Cortex of kidney (tissue), 1 donor: ENCODE measurements at places on chromosomes 11 and 22.

GRCh38 chr22:31588970-31589675 lies 72.9 kb downstream of the PISD start:
- DNase-seq, result no peak

- no peak for DNase-seq
Observed at GRCh38 chr11:93199616-93200015, 1.8 kb upstream of the SLC36A4 start.

DNA sequence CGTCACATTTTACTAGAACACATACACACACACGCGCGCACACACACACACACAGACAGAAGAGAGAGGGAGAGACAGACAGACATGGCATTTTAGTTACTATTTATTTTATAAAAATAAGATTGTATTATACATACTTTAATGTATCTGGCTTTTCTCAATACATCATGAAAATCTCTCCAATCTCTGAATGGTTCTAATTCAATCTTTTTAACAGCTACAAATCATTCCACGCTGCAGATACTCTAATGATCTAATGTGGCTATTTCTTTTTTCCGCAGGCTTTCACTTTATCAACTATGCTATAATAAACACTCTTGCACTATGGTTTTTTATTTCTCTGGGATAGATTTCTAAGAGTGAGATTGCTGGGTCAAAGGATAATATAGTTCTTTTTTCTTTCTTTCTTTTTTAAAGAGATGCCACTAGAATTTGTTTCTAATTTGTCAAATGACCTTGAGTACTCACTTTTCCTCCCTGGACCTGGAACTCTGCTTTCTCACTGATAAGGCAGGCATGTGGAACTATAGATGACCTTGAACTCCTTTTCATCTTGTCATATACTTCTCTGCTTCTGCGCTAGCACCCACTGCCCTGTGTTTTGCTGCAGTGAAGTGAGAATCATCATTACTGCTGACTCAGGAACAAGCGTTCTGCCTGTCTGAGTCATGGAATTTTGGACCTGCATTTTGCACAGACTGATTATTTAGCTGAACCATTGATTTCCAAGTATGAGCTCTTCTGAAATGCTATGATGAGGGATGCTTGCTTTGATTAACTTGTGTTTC lies 4.9 kb upstream of the SLC6A5 start:
- DNase-seq, result no peak

GRCh38 chr11:3178349-3178748 lies 13.2 kb upstream of the OSBPL5 start:
- no peak for DNase-seq

DNA sequence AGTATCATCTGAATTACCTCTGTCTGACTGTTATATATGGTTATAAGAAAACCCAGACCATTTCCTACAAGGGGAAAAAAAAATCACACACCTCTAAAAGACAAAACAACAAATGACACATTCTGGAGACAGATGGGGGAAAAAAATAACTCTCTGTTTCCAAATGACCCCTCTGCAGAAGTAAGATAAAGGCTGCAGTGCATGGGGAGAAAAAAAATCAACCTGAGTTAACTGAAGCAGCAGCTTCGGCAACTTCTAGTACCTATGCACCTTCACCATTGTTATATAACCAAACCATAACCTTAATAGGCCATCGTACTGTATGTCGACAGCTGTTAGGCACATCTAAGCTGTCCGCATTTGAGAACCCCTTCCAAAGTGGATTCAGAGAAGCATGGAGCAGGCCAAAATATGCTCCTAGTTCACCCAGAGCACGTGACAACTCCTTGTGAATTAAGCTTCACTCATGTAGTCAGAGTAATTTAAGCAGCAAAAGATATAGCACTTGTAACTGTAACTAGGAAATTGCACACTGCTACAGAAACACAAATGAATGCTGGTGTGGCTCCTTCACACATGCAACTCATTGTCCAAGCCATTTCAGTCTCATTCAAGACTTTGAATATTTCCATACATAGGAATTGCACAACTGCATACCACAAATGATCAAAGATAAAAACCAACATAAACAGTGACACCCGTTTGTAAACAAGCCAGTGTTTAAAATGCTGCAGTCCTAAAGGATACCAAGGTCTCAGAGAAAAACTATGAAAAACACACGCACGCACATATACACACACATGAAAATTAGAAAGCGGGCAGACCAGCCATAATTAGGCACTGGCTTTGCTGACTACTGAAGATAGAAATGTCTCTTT lies 2.7 kb downstream of the SIK3 start:
- DNase-seq, result no peak

DNA sequence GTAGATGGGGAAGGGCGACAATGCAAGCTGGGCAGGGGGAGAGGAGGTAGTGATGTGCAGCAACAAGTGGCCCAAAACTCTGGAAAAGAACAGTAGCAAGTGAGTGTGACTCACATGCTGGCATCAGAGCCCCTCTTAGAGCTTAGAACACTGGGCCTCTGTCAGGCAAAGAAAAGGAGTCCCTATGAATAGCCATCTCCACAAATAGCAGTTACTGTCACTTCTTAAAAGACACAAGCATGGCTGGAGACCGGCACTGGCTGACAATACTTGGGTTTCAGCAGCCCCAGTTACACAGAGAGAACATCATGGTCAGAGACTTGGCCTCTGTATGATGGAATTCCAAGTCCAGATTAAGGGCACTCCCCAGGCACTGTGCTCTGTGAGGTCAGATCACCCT lies 58.2 kb downstream of the PRCP start:
- no peak for DNase-seq

- no peak for DNase-seq
Observed at GRCh38 chr11:126702165-126702720, 298.3 kb downstream of the KIRREL3 start.

DNA sequence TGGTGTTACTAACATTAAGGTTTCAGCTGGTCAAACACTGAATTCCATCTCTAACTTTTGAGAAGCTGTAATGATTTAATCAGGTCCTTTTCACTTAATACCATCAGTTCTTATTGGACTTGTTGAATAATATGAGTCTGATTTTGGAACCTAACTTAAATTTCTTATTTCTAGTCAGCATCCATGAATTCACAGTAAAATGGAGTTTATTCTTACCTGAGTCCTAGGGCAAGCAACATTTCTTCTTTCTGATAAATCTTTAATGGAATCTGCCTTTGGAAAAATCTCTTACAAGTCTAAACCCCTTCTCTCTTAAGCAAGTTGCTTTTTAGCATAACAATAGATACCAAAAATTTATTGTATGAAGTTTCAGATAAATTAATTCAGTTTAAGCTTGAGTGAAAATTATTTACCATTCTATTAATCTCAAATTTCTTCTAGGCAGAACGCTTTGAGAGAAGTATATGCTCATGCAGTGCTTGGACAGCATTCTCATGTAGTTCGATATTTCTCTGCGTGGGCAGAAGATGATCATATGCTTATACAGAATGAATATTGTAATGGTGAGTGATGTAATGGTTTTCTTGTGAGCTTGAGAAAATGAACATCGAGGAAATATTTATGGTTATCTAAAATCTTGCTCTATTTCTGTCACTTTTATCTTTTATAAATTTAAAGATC lies 3.4 kb downstream of the WEE1 start:
- no peak for DNase-seq

GRCh38 chr11:116073854-116074837 lies 569.9 kb upstream of the CADM1 start:
- DNase-seq, result no peak

DNA sequence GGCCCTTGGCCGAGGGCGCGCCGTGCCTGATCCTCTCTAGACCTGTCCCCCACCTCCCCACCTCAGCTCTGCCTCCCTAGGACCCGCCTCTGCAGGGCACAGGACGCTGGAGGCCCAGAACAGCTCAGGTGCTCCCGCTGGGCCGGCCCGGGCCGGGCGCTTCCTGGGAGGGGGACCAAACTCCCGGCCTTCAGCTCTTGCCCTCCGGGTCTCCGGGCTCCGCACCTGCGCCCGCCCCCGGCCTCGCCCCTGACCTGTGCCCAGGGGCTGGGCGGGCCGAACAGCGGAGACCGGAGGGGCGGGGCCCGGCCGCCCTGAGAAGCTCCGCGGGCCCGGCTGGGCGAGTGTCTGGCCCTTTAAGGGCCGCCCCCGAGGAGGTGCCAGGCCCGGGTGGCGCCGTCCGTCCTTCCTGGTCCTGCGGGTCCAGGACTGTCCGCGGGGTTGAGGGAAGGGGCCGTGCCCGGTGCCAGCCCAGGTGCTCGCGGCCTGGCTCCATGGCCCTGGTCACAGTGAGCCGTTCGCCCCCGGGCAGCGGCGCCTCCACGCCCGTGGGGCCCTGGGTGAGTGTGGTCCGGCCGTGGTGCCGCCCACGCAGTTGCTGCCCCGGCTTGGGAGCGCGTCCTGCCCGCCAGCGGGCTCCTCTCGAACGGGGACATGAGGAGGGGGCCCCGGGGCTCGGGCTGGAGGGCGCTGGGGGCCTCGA lies at the start of gene SSH3:
TSS of gene SSH3 (plus strand) at position 399 of the 703 bp plus-strand sequence. CDS start at position 495, 96 bp downstream.
- peak; percentile 75 for DNase-seq

- DNase-seq, result no peak
Observed at GRCh38 chr22:30731658-30732057, 37.0 kb downstream of the OSBP2 start.

DNA sequence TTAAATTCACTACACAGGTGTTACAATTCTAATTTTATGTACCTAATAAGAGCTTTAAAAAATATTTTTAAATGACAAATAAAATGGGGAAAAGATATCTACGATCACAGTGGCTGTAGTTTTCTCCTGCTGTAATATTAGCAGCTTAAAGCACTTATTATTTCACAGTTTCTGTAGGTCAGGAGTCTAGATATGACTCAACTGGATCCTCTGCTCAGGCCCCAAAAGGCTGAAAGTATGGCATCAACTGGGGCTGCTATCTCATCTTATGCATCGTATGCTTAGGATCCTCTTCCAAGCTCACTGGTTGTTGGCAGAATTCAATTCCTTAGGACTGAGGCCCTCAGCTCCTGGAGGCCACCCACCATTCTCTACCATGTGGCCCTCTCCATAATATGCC lies 12.8 kb downstream of the FBXO3 start:
- no peak for DNase-seq

GRCh38 chr11:122556605-122557004 lies 98.9 kb upstream of the UBASH3B start:
- DNase-seq, result no peak

GRCh38 chr11:25891960-25892359 lies 440.0 kb upstream of the ANO3 start:
- DNase-seq, result no peak

DNA sequence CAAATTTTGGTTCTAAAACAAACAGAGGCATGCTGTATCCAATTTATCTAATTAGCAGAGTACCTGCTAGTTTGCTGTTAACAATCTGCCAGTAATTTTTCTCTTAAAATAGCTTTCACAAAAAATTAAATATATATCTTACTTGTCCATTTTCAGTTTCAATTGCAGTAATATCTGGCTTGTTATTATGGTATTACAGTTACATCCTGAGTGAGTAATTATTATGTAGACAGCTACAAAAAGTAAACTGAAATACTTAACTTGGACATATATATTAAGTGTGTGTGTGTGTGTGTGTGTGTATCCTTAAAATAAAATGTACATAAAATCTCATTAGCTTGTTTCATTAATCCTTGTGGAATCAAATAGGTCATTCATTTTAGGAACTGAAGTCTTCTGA lies 148.7 kb downstream of the LUZP2 start:
- no peak for DNase-seq

DNA sequence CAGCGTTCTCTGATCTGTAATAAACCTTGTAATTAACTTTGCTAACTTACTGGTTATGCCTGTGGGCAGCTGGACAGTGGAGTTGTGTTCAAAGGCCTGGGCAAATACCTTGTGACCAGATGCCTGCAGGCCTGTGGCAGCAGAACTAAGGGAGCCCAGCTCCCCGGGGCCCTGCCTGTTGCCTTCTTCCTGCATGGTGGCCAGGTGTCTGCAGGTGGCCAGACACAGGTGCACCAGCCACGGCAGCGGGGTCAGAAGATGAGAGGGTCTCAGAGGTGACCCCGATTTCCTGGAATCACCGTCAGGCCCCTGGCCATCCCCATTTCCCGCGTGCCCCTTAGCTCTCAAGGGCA lies 127.2 kb downstream of the OSBP2 start:
- DNase-seq, result no peak
